ENCODE measurements at places on chromosomes 11 and 22.

DNA sequence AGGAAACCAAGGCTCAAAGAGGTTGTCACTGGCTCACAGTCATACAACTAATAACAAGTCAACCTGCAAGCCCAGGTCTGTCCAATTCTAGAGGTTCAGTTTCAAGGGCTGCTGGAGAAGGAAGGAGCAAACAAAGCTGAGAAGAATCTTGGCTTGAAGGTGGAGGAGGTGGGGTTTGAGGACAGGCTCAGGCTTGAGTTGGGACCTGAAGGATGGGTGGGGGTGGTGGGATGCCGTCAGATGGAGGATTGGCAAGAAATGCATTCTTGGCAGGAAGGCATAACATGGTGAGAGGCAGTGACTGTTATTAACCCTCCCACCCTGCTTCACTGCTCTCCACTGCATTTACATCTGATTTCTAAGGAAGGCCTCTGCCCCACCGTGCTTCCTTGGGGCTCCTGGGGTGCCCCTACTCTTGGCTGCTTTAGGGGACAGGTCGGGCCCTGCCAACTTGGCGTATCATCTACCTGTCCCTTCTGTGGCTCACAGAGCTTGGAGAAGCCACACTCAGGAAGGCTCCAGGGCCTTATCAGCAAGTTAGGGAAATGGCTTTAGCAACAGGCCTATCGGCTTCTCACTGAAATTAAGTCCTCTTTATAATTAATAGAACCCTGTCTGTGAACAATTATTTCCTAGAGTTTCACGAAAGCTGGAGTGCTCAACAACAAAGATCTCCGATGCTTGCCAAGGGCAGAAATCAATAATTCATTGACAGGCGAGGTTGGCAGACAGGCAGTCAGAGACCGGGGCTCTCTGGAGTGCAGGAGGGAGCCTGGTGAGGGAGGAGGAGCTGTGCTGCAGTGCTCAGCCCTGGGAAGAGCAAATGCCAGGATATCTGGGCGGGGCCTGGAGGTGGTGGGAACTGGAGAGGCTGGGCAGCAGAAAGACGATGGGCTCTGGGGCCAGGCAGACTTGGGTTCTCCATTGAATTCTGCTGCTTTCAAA lies 84.9 kb upstream of the NARS2 start:
- DNase-seq, result no peak

DNA sequence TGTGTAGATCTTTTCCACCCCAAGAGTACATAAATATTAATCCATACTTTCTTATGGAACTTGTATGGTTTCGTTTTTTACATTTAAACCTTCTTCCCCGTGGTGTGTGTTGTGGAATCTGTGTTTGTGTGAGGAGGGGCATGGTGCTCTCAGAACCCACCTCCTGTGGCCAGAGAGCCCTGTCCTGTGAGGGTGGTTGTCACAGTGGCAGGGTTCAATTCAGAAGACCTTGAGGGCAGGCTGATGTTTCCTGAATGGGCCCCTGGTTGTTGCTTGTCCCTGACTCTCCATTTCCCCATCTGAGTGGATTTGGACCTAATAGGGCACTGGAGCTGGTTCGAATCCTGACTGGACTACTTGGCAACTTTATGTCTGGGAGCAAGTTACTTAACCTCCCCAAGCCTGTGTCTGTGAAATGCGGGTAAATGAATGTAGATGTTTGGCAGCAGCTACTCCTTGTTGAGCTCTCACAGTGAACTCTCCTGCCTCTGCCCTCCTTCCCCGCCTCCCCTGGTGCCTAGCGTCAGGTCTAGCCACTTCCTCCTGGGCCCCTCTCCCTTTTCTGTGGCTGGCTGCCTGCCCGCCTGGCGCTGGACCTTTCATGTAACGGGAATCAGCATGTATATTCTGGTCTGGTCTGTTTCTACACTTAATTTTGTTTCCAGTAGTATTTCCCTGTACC lies 7.3 kb downstream of the NEAT1 start:
- no peak for DNase-seq

DNA sequence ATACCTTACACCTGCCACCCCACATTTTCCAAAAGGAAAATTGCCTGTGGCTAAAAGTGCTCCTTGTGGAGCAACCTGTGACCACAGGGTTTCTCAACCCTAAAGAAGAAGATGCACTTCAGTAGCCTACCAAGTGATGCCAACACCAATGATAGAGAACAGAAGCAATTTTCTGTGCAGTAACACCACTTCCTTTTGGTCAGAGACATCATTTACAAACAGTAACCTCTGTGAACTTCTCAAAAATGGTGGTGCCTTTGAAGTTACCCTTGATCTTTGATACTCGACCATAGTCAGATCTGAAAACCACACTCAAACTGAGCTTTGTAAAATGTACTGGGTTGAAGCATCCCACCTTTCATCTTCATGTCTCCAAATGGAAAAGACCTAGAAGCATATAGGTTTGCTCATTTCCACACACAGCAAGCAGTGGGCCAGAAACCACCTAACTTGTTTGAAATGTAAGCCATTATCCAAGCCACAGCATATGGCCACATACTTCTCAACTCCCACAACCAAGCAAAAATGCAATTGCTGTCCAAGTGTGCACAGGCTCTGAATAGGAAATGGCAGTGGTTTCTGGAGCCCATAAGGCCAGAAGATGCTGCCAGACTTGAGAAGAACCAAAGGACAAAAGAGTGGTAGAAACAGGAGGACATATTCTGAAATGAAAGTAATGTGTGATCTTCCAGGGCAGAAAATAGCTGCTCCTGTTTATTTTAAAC lies 24.3 kb downstream of the MPPED2 start:
- DNase-seq, result no peak

DNA sequence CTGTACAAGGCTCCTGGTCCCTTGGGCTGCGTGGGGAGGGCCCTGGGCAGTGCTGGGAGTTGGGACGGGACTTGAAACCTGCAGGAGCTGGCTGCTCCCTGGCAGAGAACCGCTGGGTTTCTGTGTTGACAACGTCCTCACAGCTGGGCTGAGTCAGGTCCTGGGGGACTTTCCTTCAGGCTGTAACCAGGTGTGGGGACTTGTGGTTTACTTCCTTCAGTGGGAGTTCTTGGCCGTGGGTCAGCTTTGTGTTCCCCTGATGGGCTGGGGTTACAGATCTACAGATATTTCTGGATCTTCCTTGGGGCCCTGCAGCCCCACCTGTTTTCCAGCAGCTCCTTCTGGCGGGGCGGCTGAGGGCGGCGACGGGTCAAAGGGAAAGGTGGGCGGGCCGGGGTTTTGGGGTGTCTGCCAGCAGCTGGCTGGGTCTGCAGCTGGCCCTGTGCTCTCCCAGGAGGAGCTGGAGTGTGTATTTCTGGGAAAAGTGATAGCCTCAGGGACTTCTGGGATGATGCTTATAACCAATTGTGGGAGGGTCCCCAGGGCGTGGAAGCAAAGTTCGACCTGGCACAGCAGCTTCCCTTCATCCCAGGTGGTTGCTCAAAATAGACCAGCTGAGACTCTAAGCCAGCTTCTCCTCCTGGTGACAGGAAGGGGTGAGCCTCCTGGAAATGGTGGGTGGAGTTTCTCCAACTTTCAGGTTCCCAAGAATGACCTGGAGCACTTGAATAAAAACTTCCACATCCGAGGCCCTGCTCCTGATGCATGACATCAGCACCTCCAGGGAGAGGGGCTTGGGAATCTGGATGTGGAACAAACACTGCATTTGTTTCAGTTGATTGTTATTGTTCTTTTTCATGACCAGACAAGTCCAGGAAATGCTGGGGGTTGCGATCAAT lies 19.1 kb downstream of the ST14 start:
- DNase-seq, result no peak

GRCh38 chr11:74004759-74005615 lies 3.9 kb downstream of the UCP3 start:
- peak; percentile 81 for DNase-seq

DNA sequence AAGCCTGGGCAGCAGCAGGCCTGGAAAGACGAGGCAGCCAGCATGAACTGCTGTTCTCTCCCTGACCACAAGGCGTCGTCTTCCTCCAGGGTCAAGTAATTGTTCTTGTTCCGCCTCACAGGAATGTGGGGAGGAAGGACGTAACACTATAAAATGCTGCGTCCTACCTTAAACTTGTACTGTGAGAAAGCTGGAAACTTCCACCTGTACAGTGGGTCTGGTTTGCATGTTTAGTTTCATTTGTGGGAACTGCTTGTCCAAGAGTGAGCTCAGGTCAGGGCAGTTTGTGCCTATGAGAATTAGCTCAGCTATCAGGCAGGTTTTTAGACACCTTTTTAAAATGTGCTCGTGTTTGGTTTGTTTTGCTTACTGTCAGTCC lies 55.2 kb downstream of the PANX1 start:
- DNase-seq, result peak; percentile 11

DNA sequence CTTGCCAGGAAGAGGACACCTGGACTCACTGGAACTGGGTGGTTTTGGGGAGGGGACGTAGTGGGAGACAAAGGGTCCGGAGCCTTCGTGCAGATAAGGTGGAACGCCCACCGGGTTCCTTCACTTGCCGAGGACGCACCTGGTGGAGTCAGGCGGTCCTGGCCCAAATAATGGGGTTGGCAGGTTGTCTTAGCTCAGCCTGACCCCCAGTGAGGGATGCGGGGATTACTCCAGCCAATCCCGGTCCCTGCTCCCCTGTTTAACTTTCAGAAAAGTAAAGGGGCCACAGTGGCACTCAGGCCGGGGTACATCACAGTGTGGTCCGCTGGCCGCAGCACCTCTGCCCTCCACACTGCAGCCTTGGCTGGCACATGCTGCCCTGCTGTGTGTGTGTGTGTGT lies 18.0 kb downstream of the A4GALT start:
- no peak for DNase-seq

GRCh38 chr11:47002390-47002789 lies 65.8 kb downstream of the CSTPP1 start:
- DNase-seq, result no peak

Data from activated CD4-positive, alpha-beta T cell treated with anti-CD3 and anti-CD28 coated beads for 4 hours (primary cell).